ENCODE measurements at places on chromosomes 16 and 17.

DNA sequence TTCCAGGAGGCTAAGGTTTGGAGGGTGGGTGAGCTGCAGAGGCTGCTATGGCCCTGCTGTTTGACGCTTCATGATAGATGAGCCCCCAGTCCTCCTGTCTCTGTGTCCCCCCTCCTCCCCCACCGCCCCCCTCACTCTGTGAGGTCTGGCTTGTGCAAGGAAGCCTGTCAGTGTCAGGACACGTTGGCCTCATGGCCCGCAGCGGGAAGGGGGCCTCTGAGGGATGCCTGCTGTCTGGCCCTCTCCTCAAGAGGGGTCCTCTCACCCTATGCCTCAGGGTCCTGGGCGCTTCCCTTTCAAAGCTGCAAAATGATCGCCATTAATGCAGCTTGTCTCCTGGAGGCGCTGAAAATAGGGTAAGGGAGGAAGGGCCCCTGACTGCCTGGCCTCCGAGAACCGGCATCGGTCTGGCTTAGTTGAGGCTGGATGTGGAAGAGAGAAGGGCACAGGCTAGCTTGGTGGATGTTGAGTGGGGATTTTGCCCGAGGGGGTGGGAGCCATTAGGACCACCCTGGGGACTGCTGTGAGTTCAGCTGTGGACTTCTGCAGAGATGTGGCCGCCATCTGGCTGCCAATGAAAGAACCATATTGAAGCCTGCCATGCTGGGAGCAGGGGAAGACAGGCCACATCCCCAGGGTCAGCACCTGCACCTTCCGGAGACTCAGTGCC lies 14.8 kb upstream of the GOSR2 start:
- DNase-seq: no peak

- DNase-seq: no peak
Measured at GRCh38 chr16:88983165-88983564, 6.2 kb upstream of the CBFA2T3 start.

DNA sequence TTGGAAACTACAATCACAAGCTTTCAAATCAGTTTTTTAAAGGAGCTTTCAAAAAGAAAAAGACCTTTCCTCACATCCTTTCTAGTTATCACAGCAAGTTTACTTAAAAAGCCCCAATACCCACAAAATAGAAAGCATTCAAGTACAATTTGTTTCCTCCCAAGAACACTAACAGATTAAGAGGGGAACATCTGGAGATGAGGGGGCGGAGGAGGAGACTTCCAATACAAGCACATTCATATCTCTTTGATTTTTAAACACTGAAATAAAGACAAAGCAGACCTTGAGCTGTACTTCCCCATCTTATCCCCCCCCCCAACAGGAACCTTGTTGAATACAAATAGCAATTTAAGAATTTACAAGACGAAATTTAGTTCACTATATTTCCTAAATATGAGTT lies 2.0 kb downstream of the YWHAE start:
- DNase-seq: no peak

DNA sequence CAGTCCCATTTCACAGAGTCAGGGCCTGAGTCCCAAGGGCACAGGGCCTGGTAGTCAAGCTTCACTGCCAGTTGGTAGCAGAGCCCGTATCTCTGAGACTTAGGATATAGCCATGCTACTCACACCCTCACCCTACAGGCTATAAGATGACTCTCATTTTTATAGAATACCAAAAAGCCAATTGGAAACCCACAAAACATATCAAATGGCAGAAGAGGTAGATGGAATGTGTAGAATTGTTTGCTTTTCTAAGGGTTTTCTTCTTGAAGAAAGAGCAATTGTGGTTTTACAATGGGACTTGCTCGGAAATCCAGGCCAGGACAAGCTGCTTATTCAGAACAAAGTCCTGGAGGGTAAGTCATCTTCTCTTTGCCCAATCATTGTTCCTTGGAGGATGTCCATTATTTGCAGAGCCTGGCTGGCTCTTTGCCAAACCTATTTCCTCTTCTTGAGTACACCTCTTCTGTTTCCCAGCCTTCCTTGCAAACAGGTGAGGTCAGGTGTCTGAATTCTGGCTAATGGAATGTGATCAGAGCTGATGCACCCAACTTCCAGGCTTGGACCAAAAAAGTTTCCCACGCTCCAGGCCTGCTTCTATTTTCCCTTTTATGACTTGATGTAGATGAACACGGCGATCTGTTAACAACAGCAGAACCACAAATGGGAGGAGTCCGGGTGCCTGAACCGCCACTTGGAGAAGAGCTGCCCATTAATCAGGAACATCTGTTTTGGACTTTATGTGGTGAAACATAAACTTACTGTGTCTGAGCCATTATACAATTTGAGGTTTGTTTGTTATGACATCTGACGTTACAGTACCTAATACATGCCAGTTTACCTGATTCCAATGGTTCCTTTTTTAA lies 16.9 kb upstream of the CCL22 start:
- DNase-seq: no peak

DNA sequence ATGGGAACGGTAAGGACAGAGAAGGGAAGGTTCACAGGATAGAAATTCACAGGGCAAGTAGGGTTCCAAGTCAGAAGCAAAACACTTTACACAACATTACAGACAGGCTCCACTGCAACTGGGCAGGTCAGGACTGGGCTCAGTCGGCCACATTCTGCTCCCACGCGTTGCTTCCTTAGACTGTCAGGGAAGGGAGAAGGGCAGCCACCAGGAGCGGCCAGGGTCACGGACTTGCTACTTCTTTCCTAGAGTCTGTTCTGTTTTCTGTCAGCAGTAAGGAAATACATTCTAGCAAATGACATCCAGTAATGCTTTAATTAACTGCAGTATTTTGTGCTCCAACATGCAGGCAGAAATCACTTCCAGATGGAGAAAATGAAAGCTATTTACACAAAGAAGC lies 160.3 kb upstream of the RPH3AL start:
- no peak for DNase-seq

DNA sequence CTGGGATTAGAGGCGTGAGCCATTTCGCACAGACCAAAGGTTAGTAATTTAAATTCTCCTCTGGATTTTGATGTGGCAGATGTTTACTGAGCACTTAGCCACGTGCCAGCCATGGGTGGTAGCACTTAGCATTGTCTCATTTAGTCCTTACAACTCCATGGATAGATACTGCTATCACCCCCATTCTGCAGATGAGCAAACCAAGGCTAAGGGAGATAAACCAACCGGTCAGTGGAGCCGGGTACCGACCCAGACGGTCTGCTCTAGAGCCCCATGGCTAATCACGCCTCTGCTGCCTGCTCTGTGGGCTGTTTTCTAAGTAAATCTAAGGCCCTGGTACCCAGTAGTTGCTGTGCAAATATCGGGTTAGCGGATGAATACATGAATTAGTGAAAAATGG lies 12.6 kb upstream of the ADGRG1 start:
- DNase-seq: peak; percentile 30

GRCh38 chr16:24988129-24988518 lies 27.0 kb downstream of the ARHGAP17 start:
- no peak for DNase-seq

DNA sequence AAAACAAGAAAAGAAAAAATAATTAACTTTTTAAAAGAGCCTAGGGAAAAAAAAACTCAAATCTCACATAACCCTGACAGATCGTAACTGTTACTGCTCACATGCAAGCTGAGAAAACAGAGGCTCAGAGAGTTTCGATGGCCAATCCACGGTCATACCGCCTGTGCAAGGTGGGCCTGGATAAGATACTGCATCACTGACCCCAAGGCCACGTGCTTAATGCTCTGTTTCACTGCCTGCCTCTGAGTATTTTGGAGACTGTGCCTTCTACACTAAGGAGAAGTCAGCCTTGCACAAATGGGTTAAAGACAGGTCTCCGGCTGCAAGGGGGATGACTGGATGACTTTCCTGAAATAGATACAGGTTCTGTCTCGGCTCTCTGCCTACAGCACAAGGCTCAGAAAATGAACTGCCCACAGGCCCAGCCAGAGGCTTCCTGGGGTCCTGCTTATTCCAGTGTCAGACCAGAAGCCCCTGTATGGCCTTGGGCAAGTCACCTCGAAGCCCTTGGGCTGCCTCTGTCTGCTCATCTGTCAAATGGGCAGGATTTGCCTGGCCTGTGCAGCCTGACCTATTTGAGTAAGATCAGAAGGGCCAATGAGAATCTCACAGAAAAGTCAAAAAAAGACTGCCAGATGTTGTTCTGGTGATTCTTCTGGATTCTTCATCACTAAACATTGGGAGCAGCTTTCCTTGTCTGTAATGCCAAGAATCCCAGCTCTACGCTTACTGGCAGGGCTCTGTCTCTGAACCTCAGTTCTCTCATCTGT lies 25.8 kb downstream of the CNGB1 start:
- no peak for DNase-seq

DNA sequence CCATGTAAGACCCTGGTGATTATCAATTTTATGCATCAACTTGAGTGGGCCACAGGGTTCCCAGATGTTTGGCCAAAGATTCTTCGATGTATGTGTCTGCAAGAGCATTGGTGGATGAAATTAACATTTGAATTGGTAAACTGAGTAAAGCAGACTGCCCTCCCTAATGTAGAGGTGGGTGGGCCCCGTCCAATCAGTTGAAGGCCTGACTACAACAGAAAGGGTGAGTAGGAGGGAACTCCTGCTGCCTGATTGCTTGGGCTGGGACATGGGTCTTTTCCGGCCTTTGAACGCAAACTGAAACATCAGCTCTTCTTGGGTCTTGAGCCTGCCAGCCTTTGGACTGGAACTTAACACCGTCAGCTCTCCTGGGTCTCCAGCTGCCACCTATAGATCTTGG lies 90.6 kb downstream of the BMERB1 start:
- no peak for DNase-seq

GRCh38 chr16:87231295-87231694 lies 85.9 kb downstream of the C16orf95 start:
- no peak for DNase-seq

- no peak for DNase-seq
Measured at GRCh38 chr16:86919578-86920305, 341.4 kb downstream of the FOXL1 start.

DNA sequence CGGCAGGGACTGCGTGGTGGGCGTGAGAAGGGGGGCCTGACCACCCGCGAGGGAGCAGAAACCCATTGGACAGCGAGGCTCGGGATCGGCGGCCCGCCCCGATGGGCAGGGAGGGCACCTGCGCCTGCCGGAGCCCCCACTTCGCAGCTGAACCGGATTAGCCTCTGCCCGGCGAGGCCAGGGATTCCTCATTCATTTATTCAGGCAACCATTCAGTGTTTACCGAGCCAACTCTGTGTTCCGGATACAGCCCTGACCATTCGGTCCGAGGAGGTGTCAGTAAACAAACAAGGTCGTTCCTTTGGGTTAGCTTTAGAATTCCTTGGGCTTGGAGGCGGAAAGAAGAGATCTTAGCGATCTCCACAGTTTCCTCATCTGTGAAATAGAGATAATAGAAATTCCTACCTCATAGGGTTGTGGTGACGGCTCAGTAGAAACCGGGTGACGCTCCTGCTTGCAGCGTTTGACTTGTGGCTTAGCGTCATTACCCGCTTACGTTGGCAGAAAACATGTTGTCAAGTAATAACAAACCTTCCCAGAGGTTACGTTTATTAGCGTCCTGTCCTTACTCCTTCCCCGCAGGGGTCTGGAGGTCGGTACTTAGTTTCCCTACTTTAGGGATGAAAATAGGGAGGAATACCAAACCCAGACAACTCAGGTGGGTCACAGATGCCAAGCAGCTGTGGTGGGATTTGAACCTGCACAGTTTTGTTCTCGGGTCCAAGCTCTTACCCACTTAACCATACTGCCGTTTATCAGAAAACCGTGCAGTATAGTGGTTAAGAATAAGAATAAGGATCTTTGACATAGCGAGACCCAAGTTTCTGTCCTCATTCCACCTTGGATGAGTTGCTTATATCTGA lies 893 bp downstream of the POLR3E start:
- peak; percentile 84 for DNase-seq

- DNase-seq: no peak
Measured at GRCh38 chr17:43599835-43600234, 53.7 kb upstream of the ETV4 start.

- no peak for DNase-seq
Measured at GRCh38 chr16:66274335-66275110, 92.0 kb upstream of the CDH5 start.

DNA sequence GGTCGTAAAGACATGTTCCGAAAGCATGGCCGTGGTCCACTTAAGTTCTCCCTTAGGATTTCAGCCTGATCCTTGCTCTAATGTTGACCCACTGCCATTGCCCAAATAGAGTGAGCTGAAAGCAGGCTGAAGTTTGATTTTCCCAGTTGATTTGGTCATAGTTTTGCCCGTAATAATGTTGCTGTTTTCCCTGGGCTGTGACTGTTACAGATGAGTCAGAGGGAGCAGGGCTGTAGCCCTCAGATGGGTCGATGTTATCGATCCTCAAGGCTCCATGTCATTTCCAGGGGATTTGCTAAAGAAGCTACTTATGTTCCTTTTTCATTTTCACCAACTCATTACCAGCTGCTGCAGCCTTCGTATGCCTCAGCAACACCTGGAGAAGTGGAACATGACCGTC lies 169.0 kb upstream of the ZFHX3 start:
- DNase-seq: no peak

DNA sequence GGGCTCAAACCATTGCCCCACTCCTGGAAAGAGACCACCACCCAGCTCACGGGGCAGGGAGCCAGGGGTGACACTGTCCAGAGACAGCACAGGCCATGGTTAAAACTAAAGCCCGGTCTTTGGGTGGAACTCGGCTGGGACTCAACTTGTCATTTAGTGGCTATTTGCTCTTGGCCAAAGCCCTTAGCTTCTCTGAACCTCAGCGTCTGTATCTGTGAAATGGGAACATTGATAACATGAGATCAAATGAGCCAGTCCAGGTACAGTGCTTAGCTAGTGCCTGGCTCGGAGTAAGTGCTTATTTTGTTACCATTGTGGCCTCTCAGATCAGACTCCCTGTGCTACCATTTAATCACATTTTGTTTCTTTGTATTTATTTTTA lies 48.5 kb downstream of the RTN4RL1 start:
- no peak for DNase-seq

DNA sequence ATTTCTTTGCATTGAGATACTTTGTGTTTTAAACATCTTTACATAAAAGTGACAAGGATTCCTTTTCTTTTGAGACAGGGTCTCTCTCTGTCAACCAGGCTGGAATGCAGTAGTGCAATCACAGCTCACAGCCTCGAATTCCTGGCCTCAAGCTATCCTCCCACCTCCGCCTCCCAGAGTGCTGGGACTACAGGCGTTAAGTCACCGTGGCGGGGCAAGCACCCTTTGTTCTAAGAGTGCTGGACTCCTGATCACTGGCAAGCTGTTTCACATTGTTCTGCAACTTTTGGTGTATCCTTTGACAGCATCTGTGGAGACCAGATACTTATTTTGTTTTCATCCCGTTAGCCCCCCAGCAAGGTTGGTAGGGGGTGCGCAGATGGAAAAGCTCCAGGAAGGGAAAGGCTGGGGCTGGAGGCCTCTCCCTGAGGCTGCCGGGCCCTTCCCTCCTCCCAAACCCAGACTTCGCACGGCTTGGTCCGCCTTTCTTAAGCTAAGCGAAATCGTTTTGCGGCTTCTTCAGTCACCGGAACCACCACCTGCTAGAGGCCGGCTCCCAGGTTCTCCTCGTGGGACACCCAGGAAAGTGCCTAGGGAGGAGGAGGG lies 1.1 kb downstream of the ST6GALNAC2 start:
- no peak for DNase-seq

GRCh38 chr16:54430491-54431030 lies 144.0 kb upstream of the IRX3 start:
- DNase-seq: no peak
